ENCODE measurements at places on chromosomes 6 and 20.

DNA sequence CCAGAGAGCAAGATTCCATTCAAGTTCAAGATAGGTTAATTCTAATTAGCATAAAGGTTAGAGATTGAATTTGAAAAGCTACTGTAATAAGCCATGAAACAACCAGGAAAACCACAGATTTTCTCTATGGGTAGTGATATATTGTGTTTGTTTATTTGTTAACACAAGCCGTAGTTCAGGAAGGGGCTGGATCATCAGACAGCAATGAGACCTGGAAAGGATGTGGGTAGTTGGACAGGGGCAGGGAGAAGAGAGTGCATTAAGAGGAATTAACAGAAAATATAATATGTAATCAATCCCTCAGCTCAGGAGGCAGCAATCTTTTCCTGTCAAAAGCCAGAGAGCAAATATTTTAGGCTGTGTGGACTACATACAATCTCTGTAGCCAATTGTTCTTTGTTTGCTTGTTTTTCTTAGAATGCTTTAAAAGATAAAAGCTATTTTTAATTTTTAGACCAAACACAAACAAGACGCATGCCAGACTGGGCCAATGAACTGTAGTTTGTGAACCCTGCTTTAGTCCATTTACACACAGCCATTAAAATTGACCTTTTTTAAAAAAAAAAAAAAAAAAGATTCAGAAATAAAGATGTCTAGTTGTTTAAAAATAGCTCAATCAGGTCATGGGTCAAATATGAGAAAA lies 398.7 kb upstream of the MARCKS start:
- DNase-seq: no peak

- DNase-seq: no peak
Observed at GRCh38 chr6:84002226-84002625, 31.3 kb upstream of the MRAP2 start.

DNA sequence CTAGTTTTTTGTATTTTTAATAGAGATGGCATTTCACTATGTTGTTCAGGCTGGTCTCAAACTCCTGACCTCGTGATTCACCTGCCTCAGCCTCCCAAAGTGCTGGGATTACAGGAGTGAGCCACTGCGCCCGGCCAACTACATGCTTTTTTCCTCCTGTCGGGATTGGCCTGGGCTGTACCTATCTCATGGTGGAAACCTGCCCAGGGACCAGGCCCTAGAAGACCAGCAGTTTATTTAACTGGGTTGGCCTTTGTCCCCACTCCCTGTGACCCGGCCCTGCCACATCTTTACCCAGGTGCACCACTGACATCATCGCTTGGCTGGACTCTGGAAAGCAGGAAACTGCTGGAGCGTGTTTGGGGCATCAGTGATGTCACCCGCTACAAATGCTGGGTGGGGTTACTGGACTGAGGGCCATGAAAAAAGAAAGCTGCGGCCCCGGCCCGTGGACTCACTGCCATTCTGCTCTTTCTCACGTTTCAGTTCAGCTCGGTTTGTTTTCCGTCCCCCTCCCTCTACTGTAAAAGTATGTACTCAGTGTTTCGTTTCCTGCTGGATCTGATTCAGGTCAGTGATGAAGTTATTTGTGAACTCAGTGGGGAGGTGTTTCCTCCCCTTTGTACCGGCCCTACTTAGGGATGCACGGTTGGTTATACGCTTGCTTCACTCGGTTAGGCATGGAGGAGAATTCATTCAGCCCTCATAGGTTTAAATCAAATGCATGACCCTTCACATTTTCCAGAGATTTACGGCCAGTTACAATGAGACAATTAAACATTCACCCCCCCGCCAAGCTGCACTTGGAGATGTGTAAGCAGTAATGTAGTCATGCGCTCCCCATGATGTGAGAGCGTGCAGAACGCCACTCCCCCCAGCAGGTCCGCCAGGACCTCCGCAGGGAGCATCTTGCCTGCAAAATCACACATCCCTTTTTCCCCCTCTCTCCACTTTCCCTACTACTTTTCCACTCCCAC lies 179.3 kb downstream of the MTHFD1L start:
- DNase-seq: no peak

DNA sequence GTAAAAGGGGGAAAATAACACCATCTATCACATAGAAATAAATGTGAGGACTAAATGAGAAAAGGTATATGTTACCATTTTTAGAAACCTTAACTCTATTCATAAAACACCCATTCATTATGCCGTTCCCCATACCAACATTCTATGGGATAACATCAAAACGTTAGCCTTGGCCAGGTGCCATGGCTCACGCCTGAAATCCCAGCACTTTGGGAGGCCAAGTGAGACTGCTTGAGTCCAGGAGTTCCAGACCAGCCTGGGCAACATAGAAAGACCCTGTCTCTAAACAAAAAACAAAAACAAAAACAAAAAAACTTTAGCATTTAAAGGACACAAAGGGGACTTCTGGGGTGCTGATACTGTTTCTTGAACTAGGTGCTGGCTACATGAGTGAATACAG lies 1.3 kb downstream of the PIGU start:
- no peak for DNase-seq

DNA sequence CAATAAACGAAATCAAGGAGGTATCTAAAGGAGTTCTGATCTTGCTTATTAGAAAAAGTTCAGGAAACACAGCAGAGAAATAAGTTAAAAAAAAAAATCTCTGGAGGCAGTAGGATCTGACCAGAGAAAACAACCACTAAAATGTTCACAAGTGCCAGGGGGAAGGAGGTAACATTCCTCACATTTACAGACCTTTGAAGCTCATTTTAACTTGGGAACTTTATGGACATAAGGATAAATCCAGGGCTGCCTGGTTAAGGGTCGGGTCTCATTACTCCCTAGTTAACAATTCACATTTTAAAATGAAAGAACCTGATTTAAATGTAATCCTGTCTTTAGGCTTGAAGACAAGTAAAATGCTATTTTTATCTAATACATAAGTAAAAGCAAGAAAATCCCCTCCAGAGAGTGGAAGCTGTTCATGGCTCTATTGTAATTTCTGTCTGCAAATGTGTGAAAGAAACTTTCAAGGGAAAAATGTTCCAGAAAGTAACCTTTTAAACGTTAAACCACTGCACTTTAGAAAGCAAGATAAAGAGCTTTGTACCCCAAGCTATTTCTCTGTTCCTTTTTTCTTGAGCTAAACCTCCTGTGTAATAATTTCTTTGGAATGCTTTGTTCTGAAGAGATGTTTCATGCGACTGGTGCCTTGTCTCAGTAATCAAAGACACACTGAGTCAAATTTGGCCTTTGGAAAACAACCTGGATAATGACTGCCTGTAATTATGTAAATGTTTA lies 38.2 kb downstream of the MYLIP start:
- DNase-seq: no peak

GRCh38 chr20:8375898-8376297 lies 243.8 kb downstream of the PLCB1 start:
- DNase-seq: no peak

GRCh38 chr6:169289619-169290339 lies 36.1 kb upstream of the THBS2 start:
- no peak for DNase-seq

GRCh38 chr20:37075932-37076685 lies 19.7 kb downstream of the RBL1 start:
- no peak for DNase-seq

DNA sequence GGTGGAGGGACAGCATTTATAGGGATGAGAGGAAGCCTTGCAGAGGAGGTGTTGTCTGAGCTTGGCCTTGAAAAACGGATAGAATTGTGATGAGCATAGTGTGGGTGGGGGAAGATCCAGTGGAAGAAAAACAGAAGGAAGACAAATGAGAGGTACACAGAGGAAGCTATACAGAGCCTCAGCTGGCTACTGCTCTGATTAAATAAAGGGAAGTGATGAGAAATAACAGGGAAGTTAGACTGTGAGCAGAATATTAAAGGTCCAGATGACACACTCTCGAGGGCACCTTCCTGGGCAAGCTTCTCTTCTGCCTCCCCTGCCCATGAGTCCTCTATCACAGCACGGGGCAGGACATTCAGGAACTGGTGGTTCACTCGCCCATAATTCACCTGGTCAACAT lies 182.3 kb downstream of the KIF16B start:
- no peak for DNase-seq

DNA sequence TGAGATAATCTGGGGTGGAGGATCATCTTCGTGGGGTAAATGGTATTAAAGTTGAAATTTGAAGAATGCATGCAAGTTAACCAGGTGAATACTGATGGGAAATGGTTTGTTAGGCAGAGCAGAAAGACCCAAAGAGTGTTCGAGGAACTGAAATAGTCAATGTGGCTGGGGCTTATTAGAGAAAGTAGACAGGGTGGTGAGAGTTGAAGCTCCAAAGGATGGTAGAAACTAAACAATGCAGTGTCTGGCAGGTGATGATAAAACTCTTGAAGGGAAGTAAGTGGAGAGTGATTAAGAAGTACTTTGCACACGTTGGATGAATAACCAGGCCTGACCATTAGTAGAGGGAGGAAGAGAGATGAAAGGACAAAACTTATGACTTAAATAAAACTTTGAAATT lies 39.8 kb upstream of the CENPW start:
- DNase-seq: no peak

GRCh38 chr6:43796168-43796567 lies 26.2 kb downstream of the VEGFA start:
- no peak for DNase-seq

DNA sequence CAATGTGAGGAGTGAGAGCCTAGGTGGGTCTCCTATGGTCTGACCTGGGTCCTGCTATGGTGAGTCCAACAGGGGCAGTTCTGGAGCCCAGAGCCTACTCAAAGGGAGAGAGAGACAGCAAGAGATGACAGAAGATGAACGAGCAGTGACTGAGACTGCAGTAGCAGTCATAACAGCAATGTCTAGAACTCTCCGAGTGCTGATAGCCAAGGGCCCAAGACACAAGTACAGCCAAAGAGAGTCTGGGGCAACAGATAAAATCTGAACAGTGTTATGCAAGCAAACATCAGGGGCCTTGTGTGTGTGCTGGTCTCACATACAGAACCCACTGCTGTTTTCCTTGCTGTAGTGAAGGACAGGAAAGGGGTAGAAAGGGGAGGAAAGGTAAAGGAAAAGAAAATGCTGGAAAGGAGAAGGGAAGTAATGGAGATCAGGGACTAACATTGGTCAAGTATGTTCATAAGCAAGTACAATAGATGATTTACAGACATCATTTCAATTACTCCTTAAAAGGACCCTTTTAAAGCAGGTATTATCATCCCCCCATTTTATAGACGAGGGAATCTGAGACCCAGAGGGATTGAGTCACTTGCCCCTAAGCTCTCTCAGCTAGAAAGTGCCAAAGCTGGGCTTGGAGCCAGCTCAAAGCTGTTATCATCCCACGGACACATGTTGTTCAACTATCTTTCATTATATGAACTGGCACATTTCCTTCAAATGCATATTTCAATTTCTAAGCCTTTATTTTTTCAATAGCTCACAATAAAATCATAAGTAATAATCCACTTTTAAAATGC lies 182.3 kb upstream of the RAB32 start:
- no peak for DNase-seq

GRCh38 chr20:36384022-36384619 lies 78.0 kb downstream of the DLGAP4 start:
- no peak for DNase-seq

DNA sequence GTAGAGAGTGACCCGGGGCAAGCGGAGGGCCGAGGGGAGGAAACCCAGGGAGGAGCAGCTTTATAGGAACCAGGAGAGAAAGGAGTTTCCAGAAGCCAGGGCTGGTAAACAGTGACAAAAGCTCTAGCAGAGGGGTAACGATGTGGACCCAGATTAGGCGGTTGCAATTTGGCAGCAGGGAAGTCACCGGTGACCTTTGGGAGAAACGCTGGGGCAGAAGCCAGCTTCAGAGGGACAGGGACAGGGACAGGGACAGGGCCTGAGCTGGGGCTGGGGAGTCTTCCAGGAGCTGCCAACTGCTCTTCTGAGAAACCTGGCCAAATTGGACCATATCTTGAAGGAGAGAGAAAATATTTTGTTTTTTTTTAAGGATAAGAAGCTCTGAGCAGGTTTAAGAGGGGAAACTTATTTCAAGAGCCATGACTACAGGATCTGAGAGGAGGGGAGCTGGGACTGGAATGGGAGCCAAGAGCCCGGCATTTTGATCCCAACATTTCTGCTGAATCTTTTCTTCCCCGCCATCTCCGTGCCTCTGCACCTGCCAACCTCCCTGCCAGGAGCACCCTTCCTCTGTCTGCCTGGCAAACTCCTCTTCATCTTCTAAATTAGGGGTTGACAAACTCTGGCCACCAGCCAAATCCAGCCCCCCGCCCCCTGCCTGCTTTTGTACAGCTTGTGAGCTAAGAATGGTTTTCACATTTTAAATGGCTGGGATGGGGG lies 22.6 kb upstream of the PREX1 start:
- no peak for DNase-seq

DNA sequence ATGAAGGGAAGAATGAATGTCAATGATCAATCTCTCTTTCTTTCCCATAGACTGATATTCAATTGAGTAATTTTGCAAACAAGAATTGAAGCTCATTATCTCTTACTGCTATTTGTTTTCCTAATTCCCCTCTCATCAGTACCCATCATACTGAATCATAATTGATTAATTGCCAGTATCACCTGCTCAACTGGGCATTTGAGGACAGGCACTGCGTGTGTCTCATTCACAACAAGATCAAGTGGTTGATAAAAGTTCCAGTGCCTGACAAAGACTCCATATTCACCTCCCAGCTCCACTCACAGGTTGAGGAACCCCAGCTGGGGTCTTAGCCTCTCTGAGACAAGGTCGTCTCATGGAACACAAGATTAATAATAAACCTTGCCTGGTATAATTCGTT lies 67.7 kb downstream of the BCAS1 start:
- DNase-seq: no peak
